Astrocyte (in vitro differentiated cells and primary cell): ENCODE measurements at places on chromosomes 2 and 18. TPM values are rescaled to one million over a fixed set of nuclear protein-coding genes. Genes with fewer than 3 reads are reported as not detected.

TEKT4 gene
- not detected in 2 replicates for total RNA-seq

PROM2 gene
- 0.93 and 1.2 TPM in 2 replicates for total RNA-seq

GRCh38 chr2:151030663-151031230 lies 230.9 kb downstream of the RBM43 start:
- no peaks in the 10 kb centered on the region for H3K27me3 ChIP-seq
- H3K4me3 ChIP-seq = no peak overlapping the region
- H3K27ac ChIP-seq = no peak overlapping the region
- no peak for DNase-seq
- no peaks in the 10 kb centered on the region for H3K4me1 ChIP-seq

DNA sequence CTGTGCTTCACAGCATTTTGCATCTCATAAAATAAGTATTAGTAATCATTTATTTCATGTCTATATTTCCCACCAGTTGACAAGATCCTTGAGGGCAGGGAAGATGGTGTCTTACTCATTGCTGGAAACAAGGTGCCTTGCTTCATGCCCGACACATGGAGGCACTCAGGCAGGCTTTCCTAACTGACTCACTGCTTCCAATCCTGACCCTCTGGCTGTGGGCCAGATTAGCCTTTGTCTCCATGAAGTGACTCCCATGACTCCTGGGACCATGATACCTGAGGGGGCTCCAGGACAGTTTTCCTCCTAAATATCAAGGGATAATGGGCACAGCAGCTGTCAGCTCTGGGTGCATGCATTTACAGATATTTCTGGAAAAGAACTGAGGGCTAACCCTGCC lies 275.1 kb downstream of the AGPS start:
- no peaks in the 10 kb centered on the region for H3K36me3 ChIP-seq
- DNase-seq = no peak
- no peak overlapping the region for H3K27ac ChIP-seq
- H3K27me3 ChIP-seq = no peaks in the 10 kb centered on the region
- no peaks in the 10 kb centered on the region for H3K4me1 ChIP-seq
- no peak overlapping the region for H3K4me3 ChIP-seq

- no peak for DNase-seq
- no peak overlapping the region for H3K4me3 ChIP-seq
- H3K27ac ChIP-seq = no peak overlapping the region
- peaks cover 3% of the 10 kb centered on the region for H3K4me1 ChIP-seq
These were observed 282.1 kb upstream of the TRIB2 start for GRCh38 chr2:12434630-12435098.
